Prostate gland (tissue), 2 donors: ENCODE measurements at places on chromosomes 3 and 15. TPM values are rescaled to one million over a fixed set of nuclear protein-coding genes. Genes with fewer than 3 reads are reported as not detected.
A peak's percentile ranks its signal among the peaks of the same experiment; 100 is the strongest.

GRCh38 chr3:117442566-117442965 is 733.0 kb downstream of the TUSC7 start:
- H3K36me3 ChIP-seq, result no peaks in the 10 kb centered on the region
- no peak overlapping the region for H3K4me3 ChIP-seq
- no peak overlapping the region for H3K27ac ChIP-seq
- DNase-seq, result no peak
- no peaks in the 10 kb centered on the region for H3K27me3 ChIP-seq

The PDZRN3 gene
- 143 TPM for total RNA-seq

The P4HTM gene
- 56.0 TPM for total RNA-seq

- H3K4me1 ChIP-seq, result no peaks in the 10 kb centered on the region
- DNase-seq, result no peak
- no peak overlapping the region for H3K27ac ChIP-seq
- no peaks in the 10 kb centered on the region for H3K27me3 ChIP-seq
Observed at GRCh38 chr3:159273608-159274007, 471.8 kb downstream of the MFSD1 start.

The DUSP7 gene
- 9.1 TPM for total RNA-seq

DNA sequence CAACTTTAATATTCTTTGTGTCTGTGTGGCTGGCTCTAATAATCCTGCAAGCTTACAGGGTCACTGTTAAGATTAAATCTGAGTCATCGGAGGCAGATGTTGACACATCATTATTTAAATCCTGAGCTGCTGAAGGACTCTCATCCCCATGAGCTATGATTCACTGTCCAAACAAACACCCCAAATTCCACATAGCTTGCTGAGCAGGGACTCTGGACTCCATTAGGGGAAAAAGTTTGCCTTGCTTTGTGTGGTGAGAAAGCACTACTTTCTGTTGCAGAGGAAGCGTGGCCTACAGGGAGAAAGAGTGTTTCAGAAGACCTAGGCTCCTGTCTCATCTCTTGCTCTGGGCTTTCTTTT is 213.7 kb downstream of the PDCD6IP start:
- no peak for DNase-seq
- no peak overlapping the region for H3K27ac ChIP-seq
- H3K4me1 ChIP-seq, result no peaks in the 10 kb centered on the region
- H3K4me3 ChIP-seq, result no peak overlapping the region
- no peaks in the 10 kb centered on the region for H3K27me3 ChIP-seq
- H3K36me3 ChIP-seq, result no peaks in the 10 kb centered on the region

The SCG3 gene
- 0.23 TPM for total RNA-seq

The IL17RD gene
- 19.9 TPM for total RNA-seq

- no peak overlapping the region for H3K4me3 ChIP-seq
- no peaks in the 10 kb centered on the region for H3K4me1 ChIP-seq
- H3K27ac ChIP-seq, result no peak overlapping the region
- no peaks in the 10 kb centered on the region for H3K36me3 ChIP-seq
- DNase-seq, result no peak
Observed at GRCh38 chr3:78906245-78906644, 861.6 kb downstream of the ROBO1 start.

DNA sequence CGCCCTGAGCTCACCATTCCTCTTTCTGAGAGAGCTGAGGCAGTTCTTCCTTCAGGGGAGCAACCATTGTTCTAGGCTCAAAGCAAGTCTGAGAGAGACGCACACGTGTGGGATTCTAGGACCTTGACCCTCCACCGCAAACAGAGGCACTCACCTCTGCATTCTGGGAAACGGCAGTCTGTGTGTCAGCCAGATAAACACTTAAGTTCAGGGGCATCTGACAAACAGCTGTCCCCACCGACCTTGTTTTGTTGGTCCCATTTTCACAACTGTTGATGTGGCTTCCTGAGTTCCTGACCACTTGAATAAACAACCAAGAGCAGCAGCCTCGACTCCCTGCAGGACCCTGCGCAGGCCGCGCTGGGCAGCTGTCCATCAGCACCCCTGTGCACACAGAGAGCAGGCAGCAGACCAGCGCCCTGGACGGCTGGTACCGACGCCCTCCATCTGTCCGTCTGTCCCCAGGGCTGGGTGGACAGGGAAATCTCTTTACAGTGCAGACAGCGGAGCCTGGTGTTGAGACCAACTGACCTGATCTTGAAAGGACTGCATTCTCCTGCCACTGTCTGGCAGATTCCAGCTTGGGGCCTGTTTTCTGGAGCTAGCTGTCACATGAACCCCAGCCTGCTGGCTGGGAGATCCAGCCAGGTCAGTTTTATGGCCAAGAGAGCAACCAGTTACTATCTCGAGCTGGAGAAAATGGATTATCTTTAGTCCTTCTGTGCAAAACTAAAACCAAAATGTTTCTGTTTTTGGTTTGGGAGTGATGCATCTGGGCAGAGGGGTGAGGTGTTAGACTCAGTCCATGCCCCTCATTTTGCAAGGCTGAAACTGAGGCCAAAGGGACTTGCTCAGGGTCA is 64.2 kb downstream of the FAM43A start:
- H3K4me1 ChIP-seq, result no peaks in the 10 kb centered on the region
- no peaks in the 10 kb centered on the region for H3K27me3 ChIP-seq
- H3K36me3 ChIP-seq, result no peaks in the 10 kb centered on the region
- H3K4me3 ChIP-seq, result no peak overlapping the region
- peak; percentile 43 for DNase-seq
- H3K27ac ChIP-seq, result no peak overlapping the region

- no peak for DNase-seq
- H3K27me3 ChIP-seq, result no peaks in the 10 kb centered on the region
- no peaks in the 10 kb centered on the region for H3K36me3 ChIP-seq
- H3K4me1 ChIP-seq, result peaks cover 5% of the 10 kb centered on the region
- H3K27ac ChIP-seq, result no peak overlapping the region
Observed at GRCh38 chr15:59437142-59437816, 707 bp upstream of the FAM81A start.

DNA sequence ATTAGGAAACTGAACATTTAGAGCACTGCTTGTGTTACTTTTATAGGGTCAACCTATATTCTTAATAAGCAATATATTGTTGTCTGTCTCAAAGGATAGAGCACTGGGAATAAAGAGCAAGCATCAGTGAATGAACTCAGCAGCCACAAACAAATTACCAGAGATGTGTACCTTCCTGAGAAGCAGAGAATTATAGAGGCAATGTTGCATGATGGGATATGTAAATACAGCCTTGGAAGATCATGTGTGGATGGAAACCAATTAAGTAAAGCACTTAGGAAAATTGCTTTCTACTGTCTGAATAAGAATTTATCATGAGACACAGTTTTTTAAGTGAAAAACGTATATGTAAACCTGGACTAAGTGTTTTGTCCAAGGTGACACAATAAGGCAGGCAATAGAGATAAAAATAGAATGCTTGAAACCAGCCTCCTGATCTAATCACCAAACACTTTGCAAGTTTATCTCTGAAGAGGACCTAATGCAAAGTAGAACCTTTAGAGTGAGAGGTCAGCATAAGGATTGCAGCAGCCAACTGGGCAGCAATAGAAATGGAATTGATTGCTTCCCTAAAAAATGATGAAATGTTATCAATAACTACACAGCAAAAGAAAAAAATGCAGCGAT is 848.0 kb downstream of the TUSC7 start:
- H3K4me1 ChIP-seq, result no peaks in the 10 kb centered on the region
- H3K4me3 ChIP-seq, result no peak overlapping the region
- H3K36me3 ChIP-seq, result no peaks in the 10 kb centered on the region
- no peak for DNase-seq

The CCPG1 gene
- total RNA-seq, result 78.2 TPM

- H3K4me1 ChIP-seq, result no peaks in the 10 kb centered on the region
- no peak for DNase-seq
- no peaks in the 10 kb centered on the region for H3K36me3 ChIP-seq
- H3K27me3 ChIP-seq, result peaks cover 2% of the 10 kb centered on the region
- H3K4me3 ChIP-seq, result no peak overlapping the region
- no peak overlapping the region for H3K27ac ChIP-seq
Observed at GRCh38 chr3:152719264-152719663, 115.7 kb upstream of the P2RY1 start.

GRCh38 chr15:92527197-92527596 is 128.4 kb downstream of the FAM174B start:
- H3K4me3 ChIP-seq, result no peak overlapping the region
- H3K36me3 ChIP-seq, result no peaks in the 10 kb centered on the region
- H3K27ac ChIP-seq, result peak overlapping the region; percentile 38
- H3K27me3 ChIP-seq, result no peaks in the 10 kb centered on the region

- H3K27ac ChIP-seq, result no peak overlapping the region
- H3K4me3 ChIP-seq, result no peak overlapping the region
- no peaks in the 10 kb centered on the region for H3K4me1 ChIP-seq
- no peaks in the 10 kb centered on the region for H3K27me3 ChIP-seq
Observed at GRCh38 chr15:48289628-48290027, 41.6 kb upstream of the DUT start.

DNA sequence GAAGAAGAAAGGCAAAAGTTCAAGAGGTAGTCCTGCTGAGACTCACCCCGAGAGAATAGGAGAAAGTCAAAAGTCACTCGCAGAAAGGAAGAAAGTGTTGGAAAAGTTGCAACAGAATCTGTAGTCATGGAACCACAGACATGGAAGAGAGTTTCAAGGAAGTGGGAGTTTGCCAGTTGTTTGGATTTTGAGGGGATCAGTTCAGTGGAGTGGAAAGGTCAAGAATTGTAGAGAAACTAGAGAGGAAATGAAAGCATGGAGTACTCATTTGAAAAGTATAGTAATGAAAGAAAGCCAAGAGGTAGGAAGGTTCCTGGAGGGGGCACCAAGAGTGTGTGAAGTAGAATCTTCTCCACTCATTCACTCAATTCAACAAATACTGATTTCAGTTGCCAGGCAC is 34.7 kb downstream of the SPTSSB start:
- H3K4me3 ChIP-seq, result no peak overlapping the region
- no peak for DNase-seq
- no peak overlapping the region for H3K27ac ChIP-seq

GRCh38 chr15:68028137-68028887 is 25.8 kb upstream of the PIAS1 start:
- no peaks in the 10 kb centered on the region for H3K27me3 ChIP-seq
- no peak overlapping the region for H3K4me3 ChIP-seq
- H3K4me1 ChIP-seq, result no peaks in the 10 kb centered on the region
